ENCODE measurements at places on chromosomes 2 and 18. TPM values are rescaled to one million over a fixed set of nuclear protein-coding genes. Genes with fewer than 3 reads are reported as not detected.

The MERTK gene
- under 0.01 TPM for total RNA-seq

The ABHD3 gene
- total RNA-seq: 19.6 TPM

The TUBA4B gene
- total RNA-seq: not detected

The SERPINB10 gene
- total RNA-seq: not detected

The ZEB2 gene
- 0.45 TPM for total RNA-seq

Data from mammary epithelial cell (primary cell).